ENCODE measurements at places on chromosomes 3 and 15.

DNA sequence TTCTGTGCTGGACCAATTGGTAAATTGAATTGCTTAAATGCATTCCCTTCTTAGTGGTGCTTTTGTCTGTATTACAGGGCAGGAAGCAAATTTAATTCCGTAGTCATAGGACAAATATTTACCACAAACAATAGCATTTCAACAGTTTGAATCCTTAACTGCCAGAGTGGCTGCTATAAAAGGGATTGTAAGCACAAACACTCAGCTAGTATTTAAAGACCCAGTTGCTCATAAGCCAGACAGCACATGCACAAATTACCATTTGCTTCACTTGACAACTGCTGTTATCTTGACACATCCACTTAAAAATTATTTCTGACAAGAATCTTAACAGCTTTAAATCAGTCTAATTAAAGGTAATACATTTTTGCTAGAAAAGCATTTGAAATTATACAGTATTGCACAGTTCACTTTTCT, 490.2 kb upstream of the ADAMTS9 start:
- no peak for DNase-seq

GRCh38 chr3:88343264-88343663, 193.5 kb downstream of the C3orf38 start:
- DNase-seq = no peak

DNA sequence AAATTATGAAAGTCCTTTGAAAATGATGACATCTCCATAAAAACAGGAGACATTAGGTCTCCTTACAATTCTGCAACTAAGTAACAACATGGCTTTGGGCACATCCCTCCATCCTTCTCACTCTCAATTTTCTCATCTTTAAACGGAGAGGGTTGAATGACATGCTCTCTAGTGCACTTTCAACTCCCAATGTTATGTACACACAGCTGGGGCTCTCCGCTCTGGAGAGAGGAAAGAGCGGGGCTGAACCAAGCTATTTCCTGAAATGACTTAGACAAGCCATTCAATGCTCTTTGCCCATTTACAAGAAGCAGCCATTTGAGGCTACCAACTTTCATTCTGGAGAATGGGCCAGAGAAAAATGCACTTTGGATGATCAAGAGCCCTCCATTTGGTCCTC, 144.2 kb upstream of the BNIP2 start:
- DNase-seq = peak; percentile 13

GRCh38 chr3:148643389-148643840, 54.3 kb upstream of the AGTR1 start:
- no peak for DNase-seq

DNA sequence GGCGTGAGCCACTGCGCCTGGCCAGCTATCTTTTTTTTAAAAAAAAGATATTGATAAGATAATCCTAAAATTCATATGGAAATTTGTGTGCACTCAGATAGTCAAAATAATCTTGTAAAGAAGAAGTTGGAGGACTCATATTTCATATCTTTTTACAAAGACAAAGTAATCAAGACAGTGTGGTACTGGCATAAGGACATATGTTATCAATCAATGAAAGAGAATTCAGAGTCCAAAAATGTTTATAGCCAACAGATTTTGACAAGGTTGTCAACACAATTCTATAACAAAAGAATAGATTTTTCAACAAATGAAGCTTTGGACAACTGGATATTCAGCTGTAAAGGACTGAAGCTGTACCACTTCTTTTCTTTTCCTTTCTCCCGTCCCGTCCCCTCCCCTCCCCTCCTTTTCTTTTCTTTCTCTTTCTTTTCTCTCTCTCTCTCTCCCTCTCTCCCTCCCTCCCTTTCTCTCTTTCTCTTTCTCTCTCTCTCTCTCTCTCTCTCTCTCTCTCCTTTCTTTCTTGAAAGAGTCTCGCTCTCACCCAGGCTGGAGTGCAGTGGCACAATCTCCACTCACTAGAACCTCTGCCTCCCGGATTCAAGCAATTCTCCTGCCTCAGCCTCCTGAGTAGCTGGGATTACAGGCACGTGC, 126.8 kb downstream of the GSK3B start:
- DNase-seq = no peak

DNA sequence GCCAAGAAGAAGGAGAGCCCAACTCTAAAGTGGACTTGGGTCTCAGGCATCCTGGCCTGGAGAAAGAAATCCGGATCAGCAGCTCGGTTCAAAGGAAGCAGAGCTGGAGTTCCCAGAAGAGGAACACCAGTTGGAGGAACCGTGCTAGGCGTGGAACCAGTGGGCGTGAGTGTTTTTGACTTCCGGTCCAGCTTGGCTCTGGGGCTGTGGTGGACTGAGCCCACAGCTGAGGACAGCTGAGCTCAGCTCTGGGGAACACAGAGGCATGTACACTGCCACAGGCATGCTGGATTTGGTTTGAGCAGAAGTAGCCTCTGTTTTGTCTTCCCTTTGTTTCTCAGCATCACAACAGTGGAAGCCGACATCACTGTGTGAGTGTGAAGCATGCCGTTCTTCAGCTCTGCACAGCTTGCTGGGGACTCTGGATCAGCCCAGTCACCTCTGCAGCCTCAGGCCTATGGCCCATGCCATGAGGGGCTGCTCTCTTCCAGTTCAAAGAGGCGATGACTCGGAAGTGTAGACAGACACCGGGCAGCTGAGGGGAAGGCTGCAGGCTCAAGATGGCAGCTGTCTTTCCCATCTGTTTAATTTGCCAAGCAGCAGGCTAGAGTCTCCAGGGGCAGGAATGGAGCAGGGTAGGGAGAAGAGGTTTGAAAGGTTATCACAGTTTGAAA, 185.8 kb upstream of the UBE3A start:
- no peak for DNase-seq

DNA sequence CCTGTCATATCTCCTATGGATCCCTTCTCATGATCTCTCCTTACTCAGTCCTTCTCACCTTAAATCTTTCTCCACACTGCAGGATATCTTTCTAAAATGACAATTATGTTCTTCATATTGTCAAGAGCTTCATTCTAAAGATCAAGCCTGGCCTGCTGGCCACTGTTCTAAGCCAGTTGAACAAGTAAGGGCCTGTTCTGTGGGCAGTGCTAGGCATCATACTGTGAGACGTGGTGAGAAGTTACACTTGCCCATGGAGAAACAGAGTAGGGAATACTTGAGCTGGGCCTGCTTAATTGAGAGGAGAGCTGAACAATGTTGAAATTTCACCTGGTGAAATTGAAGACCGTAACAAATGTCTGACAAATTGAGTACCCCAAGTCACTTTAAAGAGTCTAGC, 184.1 kb upstream of the RASGRP1 start:
- no peak for DNase-seq

DNA sequence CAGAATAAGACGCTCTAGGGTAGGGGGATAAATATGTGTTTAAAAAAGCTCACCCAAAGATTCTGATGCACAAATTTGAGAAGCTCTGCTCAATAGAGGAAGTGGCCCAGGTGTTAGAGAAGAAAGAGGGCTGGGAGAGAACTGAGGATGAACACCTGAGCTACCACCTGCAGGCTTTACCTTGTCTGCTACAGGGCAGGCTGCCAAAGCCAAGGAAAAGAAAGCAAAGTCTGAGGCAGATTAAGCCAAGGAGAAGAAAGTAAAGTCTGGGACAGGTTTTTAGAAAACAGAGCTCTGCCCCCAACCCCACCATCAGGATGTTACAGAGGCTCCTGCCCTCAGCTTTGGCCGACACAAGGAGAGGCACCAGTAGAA, 92.9 kb downstream of the THRB start:
- no peak for DNase-seq
